Non-pigmented ciliary epithelial cell (primary cell): ENCODE measurements at places on chromosomes 7 and 10.

GRCh38 chr7:11437994-11438393 is 394.0 kb downstream of the THSD7A start:
- peak; percentile 30 for DNase-seq

- DNase-seq: no peak
Measured at GRCh38 chr7:91916051-91916440, 24.6 kb upstream of the AKAP9 start.

- no peak for DNase-seq
Measured at GRCh38 chr10:130807721-130808120, 503.8 kb downstream of the TCERG1L start.

DNA sequence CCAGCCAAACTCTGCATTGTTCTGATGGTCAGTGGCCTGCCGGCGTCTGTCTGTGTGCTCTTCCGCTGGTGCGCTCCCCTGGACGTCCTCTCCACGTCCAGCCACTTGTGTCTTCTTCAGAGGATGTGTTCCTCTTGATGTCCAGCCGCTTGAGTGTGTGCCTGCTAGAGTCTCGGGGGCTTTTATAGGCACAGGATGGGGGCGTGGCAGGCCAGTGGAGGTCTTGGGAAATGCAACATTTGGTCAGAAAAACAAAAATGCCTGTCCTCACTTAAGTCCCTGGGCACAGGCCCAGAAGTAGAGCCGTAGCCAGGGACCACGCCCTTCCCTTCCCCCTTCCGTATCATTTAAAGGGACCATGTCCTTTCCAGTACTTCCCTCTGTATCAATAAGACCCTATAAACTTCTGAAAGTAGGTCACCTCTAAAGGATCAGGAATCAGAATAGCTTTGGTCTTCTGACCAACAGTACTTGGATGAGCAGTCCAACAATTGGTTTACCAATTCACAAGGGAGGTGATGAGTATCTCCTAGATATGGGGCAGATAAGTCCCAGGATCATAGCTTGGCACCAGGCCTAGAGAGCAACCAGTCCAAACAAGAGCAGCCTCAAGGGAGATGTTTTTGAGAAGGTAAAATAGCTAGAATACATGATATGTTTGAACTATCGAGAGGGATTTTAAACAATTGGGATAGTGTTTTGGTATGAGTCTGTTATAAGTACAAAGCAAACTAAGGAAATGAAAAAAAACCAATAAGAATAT is 32.2 kb upstream of the PNLIPRP3 start:
- no peak for DNase-seq

DNA sequence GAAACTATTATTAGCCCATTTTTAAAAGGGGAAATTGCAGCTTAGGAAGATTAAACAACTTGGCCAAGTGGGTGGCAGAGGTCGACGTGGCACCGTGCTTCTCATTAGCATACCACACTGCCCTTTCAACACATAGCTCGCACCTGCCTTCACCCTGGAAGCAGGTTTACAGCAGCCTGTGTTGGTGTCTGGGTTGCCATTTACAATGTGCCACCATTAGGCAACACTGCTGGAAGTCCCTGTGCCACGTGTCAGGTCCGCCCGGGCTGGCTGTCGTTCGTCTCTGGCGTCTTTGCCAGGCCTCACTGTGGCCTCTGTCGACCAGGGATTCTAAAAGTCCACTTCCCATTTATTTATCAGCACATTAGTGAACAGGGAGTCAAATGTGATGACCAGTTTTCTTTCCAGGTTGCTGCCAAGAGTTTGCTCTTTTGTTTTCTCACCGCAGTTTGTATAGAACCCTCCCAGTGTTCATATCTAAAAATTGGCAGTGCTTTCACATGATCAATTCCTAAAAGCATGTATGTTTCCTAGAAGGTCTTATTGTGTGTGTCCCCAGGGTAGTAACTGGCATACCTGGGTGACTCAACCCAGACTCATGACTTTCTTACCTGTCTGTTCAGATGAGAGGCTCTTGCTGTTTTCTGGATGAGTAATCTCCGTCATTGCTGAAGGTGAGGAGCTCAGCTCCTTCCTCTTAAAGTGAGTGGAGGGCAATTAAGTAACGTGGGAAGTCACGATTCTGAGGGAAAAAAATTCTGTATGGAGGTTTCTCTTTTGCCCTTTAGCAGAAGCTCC is 9.2 kb downstream of the INSIG1 start:
- no peak for DNase-seq

- DNase-seq: no peak
Measured at GRCh38 chr7:46932306-46932675, 649.6 kb downstream of the TNS3 start.

- no peak for DNase-seq
Measured at GRCh38 chr7:69218576-69218975, 379.7 kb upstream of the AUTS2 start.

- no peak for DNase-seq
Measured at GRCh38 chr7:14598978-14599377, 303.6 kb downstream of the DGKB start.

- no peak for DNase-seq
Measured at GRCh38 chr7:94556028-94556427, 46.4 kb downstream of the CASD1 start.
